ENCODE measurements at places on chromosomes 6 and 20. TPM values are rescaled to one million over a fixed set of nuclear protein-coding genes. Genes with fewer than 3 reads are reported as not detected.

GRCh38 chr6:53795702-53796450 is 1.1 kb downstream of the LRRC1 start:
- no peak for DNase-seq

- no peak for DNase-seq
Measured at GRCh38 chr6:137391061-137391814, 103.0 kb downstream of the OLIG3 start.

The LKAAEAR1 gene
- polyA plus RNA-seq = not detected

The TMEM244 gene
- polyA plus RNA-seq = not detected

- no peak for DNase-seq
Measured at GRCh38 chr20:31687777-31688176, 34.9 kb downstream of the BCL2L1 start.

- DNase-seq = no peak
Measured at GRCh38 chr6:118974790-118975189, 39.8 kb upstream of the MCM9 start.

DNA sequence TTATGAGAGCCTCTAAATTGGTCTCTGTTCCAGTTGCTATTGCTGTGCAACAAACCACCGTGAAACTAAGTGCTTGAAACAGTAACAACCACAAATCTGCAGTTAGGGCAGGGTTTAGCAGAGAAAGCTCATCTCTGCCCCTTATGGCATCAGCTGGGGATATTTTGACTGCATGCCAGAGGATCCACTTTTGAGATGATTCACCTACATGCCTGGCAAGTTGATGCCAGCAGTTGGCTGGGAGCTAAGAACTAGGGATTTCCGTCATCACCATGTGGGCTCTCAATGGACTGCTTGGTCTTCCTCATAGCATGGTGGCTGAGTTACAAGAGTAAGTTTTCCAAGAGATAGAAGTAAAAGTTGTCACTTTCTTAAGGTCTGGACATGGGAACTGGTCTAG is 35.1 kb downstream of the PLCB4 start:
- no peak for DNase-seq

The OVOL2 gene
- 0.60 TPM for polyA plus RNA-seq

DNA sequence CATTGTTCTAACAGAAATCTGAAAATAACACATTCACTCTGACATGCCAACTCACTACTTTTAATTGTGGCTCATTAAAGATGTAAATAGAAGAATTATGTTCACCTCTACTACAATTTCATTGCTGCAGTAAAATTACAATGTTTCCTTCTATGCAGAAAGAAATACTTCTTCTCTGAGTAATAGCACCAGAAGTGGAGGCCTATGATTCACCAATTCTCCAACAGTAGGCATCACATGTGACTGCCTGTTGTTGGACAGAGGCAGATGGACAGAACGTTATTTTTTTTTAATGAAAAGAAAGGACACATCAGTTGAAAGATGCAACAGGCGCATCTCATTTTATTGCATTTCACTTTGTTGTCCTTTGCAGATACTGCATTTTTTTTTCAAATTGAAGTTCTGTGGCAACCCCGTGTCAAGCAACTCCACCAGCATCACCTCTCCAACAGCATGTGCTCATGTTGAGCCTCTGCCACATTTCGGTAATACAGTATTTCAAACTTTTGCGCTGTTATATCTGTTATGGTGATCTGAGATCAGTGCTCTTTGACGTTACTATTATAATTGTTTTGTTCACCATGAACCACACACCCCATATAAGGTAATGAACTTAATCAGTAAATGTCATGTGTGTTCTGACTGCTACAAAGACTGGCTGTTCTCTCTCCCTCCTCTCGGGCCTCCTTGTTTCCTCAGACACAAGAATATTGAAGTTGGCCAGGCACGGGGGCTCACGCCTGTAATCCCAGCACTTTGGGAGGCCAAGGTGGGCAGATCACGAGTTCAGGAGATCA is 121.4 kb downstream of the ATXN1 start:
- DNase-seq = no peak

GRCh38 chr6:34953061-34954025 is 64.3 kb downstream of the ANKS1A start:
- DNase-seq = no peak

GRCh38 chr6:84643778-84644177 is 120.6 kb downstream of the TBX18 start:
- DNase-seq = no peak

GRCh38 chr6:20109526-20109925 is 102.7 kb downstream of the MBOAT1 start:
- DNase-seq = no peak

DNA sequence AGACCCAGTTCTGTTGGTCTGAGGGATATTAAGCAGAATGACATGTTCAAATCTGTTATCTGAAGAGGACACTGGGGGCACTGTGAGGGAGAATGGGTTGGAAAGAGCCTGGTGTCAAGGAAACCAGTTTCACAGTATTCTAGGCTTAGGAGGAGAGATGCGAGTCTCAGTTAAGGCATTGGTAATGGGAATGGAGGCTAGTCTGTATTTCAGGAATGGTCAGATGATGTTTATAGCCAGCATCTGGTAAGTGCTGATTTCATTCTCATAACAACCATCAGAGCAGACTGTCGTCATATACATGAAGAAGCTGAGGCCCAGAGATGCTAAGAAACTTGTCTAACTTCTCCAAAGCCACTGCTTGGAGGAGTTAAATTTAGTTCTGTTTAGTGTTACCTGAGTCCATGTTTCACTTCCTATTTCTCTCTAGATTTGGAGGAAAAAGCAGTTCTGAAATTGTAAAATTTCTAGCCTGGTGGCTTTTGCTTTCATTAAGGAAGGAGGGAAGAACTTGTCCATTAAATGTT is 242.0 kb downstream of the ARID1B start:
- DNase-seq = no peak

The CGAS gene
- polyA plus RNA-seq = 2.9 TPM

DNA sequence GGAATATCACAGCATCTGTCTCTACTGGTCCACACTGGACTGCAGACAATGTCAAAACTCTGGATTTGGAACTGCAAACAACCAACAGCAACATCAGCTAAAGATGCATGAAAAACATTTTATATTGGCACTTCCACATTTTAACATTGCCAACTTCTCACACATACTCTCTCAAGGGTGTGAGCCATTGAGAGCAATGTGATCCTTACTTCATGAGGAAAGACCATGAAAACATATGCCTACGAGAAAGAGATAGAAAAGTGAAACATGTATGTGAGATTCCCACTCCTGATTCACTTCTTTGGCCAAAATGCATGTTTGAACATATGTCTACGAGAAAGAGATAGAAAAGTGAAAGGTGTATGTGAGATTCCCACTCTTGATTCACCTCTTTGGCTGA is 99.4 kb downstream of the COL12A1 start:
- DNase-seq = no peak

The HEY2 gene
- polyA plus RNA-seq = 7.4 TPM

The NKX2-4 gene
- not detected for polyA plus RNA-seq

The PSORS1C2 gene
- 0.15 TPM for polyA plus RNA-seq

GRCh38 chr6:39199231-39199940 is 29.9 kb downstream of the KCNK5 start:
- DNase-seq = no peak

The IL22RA2 gene
- not detected for polyA plus RNA-seq

GRCh38 chr6:125728739-125729138 is 20.7 kb upstream of the HEY2 start:
- no peak for DNase-seq

DNA sequence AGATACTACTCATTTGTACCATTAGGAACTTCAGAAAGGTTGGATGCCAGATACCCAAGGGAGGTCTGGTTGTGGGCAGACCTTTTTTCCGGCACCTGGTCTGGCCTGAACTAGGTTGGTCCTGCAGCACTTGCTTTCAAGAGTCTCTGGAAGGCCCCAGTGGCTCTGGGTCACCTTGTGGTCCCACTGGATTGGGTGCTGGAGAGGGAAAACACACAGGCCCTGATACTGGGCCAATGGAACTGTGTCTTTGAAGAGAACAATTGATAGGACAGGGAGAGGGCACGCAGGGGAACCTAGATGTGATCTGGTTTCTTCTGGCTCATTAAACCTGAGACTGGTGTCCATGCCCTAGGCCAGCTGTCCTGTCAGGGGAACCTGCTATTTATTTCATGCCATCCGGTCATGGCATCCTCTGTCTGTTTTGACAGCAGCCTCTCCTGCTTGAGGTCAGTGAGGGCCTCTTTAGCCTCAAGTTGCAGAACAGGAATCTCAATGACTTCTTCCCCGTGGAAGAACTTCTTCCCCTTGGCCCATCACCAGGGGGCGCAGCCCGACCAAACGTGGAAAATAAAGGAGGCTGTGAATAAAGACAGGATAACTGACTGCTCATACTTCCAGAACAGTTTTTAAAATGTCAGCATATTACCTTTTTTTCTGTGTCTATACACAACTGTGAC is 25.0 kb downstream of the TAF8 start:
- DNase-seq = peak; percentile 77

DNA sequence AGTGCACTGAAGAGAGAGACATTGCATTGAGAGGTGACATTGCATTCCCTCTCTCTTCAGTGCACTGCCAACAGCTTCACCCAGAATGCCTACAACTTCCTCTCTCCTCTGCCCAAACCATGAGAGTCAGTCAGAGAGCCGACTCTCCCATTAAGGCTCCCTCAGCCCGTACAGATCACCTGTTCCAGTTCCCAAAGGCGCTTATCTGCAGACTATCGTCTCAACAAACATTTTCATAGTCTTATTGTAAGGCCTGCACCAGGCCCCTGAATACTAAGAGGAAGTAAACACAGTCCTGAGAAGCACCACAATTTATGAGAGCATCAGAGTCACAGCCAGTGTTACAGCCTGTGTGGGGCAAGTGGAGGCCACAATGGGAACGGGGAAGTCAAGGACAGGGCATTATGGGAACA is 53.7 kb downstream of the GFOD1 start:
- DNase-seq = no peak
